ENCODE measurements at places on chromosomes 6 and 20.

DNA sequence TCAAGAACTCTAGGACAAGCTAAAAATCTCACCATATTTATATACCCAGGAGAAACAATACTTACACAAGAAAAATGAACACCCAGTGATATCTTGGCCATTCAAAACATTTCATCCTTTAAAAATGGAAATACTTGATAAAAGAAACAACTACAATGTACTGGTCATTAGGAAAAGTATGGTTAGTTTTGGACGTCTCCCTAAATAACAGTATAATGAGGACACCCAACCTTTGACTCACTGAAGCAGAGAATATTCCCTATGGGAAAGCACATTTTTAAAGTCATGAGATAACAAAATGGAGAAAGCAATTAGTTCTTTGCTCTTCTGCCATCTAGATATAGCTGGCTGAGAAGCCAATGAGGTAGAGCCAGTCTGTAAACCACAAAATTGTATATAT is 164.4 kb downstream of the TBX18 start:
- no peak for DNase-seq

DNA sequence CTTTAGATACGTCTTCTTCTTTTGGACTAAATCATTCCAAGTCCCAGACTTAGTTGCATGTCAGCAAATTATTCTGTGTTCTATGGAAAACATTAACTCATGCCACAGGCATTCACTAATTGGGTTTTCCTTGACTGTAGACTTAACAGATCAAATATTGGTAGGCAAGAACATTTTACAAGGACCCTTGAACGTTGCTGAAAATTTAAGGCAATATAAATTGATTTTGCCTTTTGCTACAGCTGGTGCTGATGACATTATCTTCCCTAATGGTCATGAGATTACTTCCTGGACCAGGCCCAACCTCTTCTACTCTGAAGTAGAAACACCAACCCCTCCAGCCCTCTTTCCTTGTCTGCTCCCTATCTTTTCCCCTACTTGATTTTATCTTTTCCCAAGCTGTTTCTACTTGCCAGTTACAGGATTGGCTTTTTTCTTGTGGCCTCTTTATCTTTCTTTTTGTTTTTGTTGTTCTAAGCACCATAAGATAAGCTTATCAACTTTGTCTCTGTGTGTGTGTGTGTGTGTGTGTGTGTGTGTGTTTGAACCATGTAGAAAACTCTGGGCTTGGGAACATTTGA is 514.0 kb upstream of the SOX4 start:
- DNase-seq, result no peak

GRCh38 chr6:14784596-14785492 is 461.0 kb upstream of the JARID2 start:
- no peak for DNase-seq

- DNase-seq, result peak; percentile 51
Measured at GRCh38 chr6:166595061-166595780, 8.7 kb upstream of the RAMACL start.

- no peak for DNase-seq
Measured at GRCh38 chr6:123945386-123945785, 141.7 kb downstream of the NKAIN2 start.

- DNase-seq, result no peak
Measured at GRCh38 chr6:147087641-147088040, 116.6 kb upstream of the STXBP5 start.

GRCh38 chr6:43838276-43839036 is 68.4 kb downstream of the VEGFA start:
- DNase-seq, result peak; percentile 37

DNA sequence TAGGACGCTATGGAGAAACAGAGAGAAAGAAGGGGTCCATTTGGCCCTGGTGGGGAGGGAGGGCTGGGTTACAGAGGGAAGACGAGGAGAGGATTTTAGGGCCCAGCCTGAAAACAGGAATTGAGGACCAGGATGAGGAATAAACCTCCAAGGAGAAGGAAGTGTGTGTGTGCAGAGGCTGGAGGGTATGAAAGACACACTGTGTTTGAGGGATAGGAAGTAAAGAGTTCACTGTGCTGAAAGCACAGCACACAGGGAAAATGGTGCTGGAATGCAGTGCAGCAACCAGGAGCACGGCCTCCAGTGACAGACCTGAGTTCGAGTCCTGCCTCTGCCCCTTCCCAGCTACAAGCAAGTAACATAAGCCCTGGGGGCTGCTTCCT is 7.8 kb downstream of the MBOAT1 start:
- no peak for DNase-seq

GRCh38 chr6:62982951-62983350 is 228.3 kb upstream of the FKBP1C start:
- DNase-seq, result no peak

GRCh38 chr6:163146036-163146435 is 268.5 kb upstream of the QKI start:
- no peak for DNase-seq

DNA sequence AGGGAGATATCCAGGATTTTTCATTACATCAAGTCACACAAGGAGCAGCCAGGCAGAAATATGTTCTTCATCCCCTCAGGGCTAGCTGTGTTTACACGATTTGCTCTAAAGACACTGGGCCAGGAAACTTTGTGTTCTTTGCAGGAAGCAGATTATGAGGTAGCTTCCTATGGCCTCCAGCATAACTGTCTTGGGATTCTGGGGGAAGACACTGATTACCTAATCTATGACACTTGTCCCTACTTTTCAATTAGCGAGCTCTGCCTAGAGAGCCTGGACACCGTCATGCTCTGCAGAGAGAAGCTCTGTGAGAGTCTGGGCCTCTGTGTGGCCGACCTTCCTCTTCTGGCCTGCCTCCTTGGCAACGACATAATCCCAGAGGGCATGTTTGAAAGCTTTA is 11.2 kb downstream of the FAM120B start:
- peak; percentile 93 for DNase-seq

GRCh38 chr20:23136893-23137745 is 51.0 kb upstream of the CD93 start:
- no peak for DNase-seq

- no peak for DNase-seq
Measured at GRCh38 chr6:144853603-144854002, 568.5 kb downstream of the UTRN start.

GRCh38 chr6:120354452-120355098 is 979.7 kb downstream of the TBC1D32 start:
- DNase-seq, result no peak

All from lung microvascular endothelial cell (primary cell).